ENCODE measurements at places on chromosomes 16 and 17.
A peak's percentile ranks its signal among the peaks of the same experiment; 100 is the strongest.

DNA sequence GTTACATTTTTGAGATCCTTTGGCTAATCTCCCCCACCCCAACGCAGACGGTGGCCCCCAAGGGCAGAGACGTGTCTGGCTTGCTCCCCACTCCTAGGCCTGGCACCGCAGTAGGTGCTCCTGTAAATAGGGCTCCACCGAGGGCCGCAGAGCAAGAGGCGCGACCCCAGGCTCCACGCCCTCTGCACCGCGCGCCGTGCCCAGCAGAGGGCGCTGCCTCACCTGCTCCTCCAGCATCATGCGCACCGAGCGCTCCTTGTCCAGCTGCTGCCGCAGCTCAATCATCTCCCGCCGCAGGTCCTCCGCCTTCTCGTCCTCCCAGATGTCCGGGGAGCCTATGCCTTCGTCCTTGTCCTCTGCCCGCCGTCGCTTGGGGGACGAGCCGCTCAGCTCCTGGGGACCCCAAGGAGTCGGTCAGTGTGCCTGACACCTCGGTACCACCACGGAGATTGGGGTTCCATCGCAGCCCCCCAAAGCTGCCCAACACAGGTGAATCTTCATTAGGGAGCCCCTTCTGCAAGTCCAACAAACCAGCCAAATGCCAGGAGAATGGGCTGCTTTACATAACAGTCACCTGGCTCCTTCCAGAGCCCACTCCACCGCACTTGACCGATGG, 11.2 kb downstream of the TFAP4 start:
- DNase-seq: peak; percentile 31

DNA sequence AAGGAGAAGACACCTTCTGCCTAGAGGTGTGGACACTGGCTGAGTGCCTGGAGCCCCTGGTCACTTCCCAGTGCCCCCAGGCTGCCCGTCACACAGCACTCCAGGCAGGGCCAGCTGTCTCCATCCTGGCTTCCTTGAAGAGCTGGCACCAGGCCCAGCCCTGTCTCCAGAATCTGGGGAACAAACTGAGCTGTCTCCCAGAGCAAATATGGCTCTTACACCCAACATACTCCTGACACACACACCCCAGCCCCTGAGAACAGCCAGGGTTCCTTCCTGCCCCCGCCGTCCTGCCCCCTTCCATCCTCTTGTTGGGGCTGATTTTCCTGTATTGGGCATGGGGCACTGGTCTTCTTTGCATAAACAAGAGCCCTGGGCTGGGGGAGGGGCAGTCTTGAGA, 9.1 kb downstream of the NHERF1 start:
- DNase-seq: no peak

GRCh38 chr16:86042996-86043725, 144.2 kb downstream of the IRF8 start:
- no peak for DNase-seq

DNA sequence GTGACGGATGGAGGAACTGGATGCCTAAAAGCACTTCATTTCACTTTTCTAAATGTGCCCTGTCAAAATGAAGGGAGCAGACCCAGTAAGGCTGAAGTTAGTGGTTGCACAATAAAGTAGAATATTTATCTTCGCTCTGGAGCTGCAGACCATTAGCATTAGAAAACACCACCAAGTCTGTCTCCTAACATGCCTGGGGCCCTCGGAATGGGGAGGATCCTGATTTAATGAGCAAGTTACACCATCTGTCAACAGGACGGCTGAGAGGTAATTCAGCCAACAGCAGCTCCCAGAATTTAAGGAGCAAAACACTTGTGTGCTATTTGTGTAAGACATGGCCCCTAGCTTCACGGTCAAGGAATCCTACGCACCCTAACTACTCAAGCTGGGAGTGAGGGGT, 22.3 kb downstream of the CA10 start:
- DNase-seq: no peak

DNA sequence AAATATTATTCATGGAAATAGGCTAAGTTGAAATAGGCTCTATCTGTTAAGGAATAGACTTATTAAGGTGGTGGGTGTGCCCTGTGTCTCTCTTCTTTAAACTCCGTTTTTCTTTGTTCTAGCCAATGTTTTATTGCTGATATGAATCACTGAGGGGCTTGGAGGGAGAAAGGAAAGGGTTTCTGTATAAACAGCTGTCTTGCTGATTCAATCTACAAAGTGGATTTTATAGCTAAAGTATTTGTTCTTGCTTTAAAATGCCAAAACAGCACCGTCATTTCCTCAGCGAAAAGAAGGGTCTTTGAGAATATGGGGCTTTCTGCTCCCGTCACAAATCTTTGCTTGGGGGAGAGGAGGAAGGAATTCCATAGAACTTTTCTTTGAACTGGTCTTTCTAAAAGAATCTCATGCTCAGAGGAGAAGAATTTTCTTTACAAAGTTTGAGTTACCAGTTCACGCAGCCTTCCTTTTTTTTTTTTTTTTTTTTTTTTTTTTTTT, 39.3 kb downstream of the MSI2 start:
- DNase-seq: no peak

DNA sequence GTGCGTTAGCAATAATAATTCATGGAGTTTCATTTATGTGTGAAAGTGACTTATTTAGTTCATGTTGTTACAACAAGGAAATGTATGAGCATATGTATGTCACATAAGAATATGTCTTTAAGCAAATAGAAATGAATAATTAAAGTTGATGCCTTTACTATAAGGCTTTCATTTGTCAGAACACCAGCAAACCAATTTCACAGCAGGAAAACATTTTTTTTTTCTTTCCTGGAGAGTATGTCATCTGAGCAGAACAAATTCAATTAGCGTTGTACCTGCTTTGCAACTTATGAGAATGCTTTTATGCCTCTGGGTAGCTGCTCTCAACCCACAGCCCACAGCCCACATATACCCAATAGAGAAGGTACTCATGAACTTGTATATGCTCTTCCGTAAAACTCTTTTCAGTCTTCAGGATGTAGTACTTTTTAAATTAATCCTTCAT, 26.3 kb upstream of the APOH start:
- DNase-seq: no peak

DNA sequence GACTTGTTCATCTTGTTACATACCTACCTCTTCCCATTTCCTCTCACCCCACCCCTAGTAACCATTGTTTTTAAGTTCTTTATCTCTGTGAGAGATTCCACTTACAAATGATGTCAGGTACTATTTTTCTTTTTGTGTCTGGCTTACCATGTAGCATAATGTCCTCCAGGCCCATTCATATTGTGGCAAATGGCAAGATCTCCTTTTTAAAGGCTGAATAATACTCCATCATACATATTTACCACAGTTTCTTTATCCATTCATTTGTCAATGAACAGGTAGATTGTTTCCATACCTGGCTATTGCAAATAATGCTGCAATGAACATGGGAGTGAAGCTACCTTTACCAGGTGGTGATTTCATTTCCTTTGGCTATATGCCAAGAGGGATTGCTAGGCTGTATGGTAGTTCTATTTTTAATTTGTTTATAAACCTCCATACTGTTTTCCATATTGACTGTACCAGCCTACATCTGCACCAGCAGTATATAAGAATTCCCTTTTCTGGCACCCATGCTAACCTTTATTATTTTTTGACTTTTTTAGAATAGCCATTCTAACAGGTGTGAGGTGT, 53.9 kb downstream of the NSRP1 start:
- no peak for DNase-seq

- no peak for DNase-seq
Measured at GRCh38 chr16:84260766-84261554, 21.1 kb upstream of the KCNG4 start.

DNA sequence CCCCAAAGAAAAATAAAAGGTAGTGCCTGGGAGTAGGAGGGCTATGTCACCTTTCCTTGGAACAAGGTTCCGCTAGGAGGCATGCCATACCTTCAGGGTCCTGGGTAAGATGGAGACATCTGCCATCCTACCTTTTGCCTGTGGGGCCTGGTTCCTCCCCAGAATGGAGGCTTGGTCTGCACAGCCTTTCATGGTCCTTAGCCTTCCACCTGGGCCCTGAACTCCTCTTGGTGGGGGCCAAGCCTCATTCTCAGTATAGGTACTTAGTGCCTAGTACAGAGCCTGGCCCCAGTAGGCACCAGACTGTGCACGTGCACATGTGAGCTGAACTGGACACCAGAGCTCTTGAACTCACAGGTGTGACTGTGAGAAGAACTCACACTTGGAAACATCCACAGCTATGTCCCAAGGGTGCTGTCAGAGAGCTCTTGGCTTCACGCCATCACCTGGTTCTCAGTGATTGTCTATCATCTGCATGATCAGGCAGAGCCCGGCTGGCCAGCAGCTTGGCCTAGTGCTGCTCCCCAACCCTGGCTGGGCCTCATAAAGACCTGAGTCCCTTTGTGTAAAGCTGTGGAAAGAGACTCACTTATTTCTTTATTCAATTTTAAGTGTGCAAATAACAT, 143.2 kb downstream of the SOCS1 start:
- DNase-seq: no peak

DNA sequence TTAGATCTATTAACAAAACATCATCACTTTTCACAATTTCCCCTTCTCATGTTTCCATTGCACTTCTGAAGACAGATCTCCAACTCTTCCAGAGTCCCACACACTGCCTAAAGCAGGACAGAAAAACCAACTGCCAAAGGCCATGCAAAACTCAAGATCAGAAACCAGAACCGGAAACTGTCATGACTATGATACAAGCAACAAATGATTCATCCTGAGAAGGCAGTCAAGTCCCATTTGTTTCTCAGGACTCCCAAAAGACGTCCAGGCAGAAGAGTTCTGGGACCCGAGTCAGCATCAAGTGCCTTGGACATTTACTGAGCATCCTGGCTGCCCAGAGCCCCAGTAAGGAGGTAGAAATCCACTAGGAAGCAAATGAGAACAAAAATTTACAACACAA, 38.8 kb downstream of the ERN1 start:
- DNase-seq: peak; percentile 78

DNA sequence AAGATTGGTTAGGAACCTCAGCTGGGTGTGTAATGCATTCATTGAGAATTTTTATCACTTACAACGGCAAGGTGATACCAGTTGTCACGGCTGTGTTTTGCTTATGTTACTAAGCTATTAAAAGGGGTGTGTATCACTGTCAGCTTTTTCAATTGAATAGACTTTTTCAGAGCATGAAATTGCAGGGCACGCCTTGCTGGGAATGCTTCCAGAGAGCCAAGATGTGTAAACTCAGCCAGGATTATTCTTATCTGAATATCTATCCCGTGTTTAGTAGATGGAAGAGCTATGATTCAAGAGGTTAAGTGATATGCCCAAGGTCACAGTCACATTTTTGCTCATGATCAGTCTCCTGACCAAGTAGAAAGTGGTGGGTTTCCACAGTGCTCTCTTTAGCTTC, 6.6 kb upstream of the TEKT3 start:
- no peak for DNase-seq

DNA sequence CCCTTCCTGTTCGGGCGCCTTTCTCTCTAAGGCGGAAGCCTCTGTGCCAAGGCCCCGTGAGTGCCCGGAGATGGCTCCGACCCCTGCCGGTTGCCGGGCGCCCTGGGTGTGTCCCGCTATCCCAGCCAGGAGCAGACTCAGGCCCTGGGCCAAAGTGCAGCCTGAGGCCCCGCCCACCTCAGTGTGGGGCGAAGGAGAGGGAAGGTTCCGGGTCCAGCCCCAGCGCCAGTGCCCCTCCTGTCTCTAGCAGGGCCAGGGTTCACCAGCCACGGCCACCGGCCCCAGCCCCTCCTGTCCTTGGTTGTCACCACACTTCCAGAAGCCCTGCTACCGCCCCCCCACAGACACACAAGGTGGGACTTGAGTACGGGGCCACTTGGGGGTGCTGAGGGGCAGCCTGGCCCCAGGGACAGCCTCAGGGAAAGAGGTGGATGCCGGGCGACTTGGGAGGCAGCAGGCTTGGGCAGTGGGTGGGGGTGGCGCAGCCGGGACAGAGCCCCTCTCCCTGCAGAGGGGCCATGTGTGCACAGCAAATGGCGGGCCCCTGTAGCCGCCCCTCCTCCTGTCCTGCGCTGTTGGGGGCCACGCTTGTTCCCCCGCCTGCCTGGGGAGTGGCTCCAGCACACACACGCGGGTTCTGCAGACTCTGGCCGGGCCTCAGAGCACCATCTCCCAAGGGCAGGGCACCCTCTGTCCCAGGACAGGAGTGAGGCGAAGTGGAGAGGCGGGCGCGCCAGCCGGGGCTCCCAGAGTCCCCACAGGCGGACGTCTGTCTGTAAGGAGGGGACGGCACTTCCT, 6.0 kb downstream of the C1QTNF8 start:
- no peak for DNase-seq

DNA sequence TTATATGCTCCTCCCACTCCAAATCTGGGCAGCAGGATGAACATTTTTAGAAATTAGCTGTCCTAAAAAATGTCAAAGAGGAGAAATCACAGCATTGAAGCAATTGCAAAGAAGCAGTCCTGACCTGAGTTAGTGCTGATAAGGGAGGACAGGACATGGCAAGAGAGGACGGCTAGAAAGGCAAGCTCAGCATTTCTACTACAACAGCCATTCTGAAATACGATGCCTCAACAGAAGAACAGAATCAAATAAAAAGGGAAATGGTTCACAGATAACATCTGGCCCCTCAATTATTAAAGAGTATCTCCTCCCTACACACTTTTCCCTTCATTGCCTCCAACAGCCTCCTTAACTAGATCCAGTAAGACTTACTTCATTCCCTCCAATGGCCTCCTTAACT, 18.3 kb downstream of the VPS53 start:
- DNase-seq: no peak

DNA sequence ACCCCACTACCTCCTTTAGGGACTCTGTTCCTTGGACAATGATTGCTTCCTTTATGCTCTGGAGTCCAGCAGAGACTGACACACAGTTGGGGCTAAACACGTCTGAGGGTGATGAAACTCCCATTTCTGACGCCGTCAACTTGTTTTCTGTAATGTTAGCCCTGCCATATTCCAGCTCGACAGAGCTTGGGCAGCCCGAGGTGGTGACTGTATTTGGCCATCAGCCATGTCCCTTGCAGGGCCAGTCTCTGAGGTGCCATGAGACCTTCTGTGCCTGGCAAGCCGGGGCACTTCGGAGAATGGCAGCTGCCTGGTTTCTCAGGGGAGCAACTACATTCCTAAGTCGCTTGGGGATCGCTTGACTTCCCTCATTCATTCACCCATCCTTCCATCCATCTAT, 278.9 kb upstream of the TNRC6C start:
- no peak for DNase-seq

- no peak for DNase-seq
Measured at GRCh38 chr16:83068686-83069085, 441.9 kb downstream of the CDH13 start.

Data from suppressor macrophage treated with lipopolysaccharide for 4 hours (primary cell).